ENCODE measurements at places on chromosomes 7 and 10.

DNA sequence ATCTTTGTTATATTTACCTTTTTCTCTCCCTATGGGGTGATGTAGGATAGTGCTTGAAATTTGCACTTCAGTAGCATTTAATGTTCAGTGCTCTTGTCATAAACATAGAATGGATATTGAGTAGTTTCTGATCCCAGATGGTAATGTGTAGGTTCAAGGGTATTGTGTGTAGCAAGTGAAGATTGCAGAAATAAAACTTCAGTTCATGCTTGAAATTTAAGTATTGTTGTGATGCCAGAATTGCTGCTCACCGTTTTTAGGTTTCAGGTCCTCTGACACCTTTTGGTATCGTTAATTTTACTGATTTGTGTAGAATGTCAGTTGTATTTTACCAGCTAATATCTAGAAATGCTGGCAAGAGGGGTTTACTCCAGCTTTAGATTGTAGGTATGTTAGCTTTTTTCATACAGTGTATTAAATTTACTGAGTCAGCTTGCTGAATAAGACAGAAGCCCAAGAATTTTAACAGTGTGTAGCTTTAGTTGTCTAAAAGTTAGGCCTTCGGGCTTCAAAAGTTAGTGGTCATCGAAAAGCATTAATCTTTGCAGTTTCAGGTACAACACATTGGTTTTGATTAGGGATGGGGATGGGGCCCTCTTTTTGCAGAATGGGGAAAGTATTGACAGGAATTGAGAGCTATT, 1.9 kb downstream of the PTEN start:
- no peak for DNase-seq

DNA sequence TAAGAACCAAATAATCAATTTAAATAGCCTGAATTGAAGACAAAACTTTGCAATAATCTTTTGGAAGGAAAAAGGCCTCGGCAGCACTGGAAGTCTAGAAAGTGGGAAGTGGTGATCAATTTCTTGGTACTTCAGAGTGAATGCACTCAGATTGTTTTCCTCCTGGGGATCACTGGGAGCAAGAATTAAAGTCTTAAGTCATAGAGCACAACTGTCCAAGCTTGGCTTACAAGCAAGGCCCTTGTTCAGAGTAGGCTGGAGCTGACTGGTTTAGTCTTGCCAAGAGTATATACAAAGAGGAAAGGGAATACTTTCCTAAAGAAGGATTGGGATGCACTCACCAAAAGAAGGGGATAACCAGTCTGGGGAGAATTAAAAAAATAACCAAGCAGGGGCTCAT, 637.1 kb downstream of the CCSER2 start:
- no peak for DNase-seq

GRCh38 chr10:89580243-89580642, 44.8 kb upstream of the SLC16A12 start:
- no peak for DNase-seq

DNA sequence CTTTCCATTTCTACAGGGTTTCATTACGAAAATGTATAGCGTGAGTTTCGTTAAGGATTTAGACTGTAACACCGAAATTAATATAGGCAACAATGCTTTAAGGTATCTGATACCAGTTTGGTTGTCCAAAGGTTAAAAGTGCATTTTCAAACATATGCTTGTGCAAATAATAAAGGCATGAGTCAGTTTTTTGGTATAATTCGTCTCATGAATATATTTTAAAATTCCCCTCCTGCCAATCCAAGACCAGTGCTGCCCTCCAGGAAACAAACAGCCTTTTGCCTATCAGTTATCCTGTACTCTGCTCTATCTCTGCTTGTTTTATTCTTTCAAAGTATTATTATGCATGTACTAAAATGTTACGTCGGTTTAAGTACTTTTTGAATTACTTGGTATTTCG, 2.0 kb downstream of the LCOR start:
- no peak for DNase-seq

- DNase-seq = no peak
These were observed 130.7 kb downstream of the TRRAP start for GRCh38 chr7:99008921-99009530.

Measured in stimulated activated CD4-positive, alpha-beta T cell treated with anti-CD3 and anti-CD28 coated beads, Interleukin-12 subunit alpha, Interleukin-12 subunit beta, amount 100 ng/mL, for 48 hours (primary cell).